ENCODE measurements at places on chromosomes 7 and 10.
A peak's percentile ranks its signal among the peaks of the same experiment; 100 is the strongest.

- peak; percentile 21 for DNase-seq
Observed at GRCh38 chr7:42272793-42273665, 36.0 kb upstream of the GLI3 start.

- DNase-seq = peak; percentile 13
Observed at GRCh38 chr10:121616291-121616690, 18.0 kb upstream of the FGFR2 start.

DNA sequence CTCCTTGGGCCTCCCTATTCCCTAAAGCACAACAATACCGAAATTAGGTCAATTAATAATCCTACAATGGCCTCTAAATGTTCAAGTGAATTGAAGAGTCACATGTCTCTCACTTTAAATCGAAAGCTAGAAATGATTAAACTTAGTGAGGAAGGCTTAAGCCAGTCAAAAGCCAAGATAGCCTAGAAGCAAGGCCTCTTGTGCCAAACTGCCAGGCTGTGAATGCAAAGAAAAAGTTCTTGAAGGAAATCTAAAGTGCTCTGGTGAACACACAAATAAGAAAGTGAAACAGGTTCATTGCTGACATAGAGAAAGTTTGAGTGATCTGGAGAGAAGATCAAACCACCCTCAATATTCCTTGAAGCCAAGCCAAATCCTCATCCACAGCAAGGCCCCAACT, 57.2 kb downstream of the SLC29A4 start:
- no peak for DNase-seq

- no peak for DNase-seq
Observed at GRCh38 chr10:124725791-124726190, 18.4 kb downstream of the FAM53B start.

DNA sequence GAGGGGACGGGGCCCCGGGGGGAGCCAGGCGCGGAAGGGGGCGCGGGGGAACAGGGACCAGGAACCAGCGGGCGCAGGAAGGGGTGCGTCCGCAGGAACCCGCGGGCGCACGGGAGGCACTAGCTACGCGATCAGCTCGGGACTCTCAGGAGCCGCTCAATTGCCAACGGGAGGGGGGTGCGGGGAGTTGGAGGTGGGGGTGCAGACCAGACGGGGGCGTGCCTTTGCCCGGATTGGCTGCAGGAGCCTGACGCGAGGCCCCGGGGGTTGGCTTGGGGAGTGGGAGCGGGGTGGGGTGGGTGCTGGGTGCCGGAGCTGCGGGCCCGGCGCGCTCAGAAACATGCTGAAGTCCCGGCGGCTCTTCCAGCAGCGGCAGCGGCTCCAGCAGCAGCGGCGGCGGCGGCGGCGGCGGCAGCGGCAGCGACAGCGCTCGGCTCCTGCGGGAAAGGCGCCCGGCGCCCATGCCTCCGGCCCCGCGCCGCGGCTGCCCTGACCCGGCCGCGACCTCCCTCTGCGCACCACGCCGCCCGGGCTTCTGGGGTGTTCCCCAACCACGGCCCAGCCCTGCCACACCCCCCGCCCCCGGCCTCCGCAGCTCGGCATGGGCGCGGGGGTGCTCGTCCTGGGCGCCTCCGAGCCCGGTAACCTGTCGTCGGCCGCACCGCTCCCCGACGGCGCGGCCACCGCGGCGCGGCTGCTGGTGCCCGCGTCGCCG, at the start of gene ADRB1:
TSS of gene ADRB1 (plus strand) at position 335 of the 715 bp plus-strand sequence. CDS start at position 602, 267 bp downstream.
- peak; percentile 93 for DNase-seq

- DNase-seq = no peak
Observed at GRCh38 chr10:128854963-128855362, 612.1 kb upstream of the MGMT start.

- DNase-seq = no peak
Observed at GRCh38 chr7:124456286-124456685, 309.3 kb downstream of the GPR37 start.

- no peak for DNase-seq
Observed at GRCh38 chr7:83739527-83739926, 90.6 kb upstream of the SEMA3E start.

DNA sequence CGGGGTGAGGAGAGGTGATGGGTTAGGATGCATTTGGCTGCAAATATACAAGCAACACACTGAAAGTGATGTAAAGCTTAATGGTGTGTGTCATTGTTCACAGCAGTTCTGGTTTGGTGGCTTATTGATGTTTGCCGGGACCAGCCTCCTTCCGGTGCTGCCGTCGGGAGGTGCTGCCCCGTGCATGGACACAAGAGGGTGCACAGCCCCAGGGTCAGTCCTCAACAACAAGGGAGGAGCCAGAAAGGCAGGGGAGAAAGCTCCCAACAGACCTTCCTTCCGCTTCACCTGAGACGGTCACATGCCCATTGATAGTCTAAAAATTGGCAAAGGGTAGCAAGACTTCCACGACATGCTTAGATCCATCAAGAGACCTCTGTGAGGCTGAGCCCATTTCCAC, 9.5 kb downstream of the RNF32 start:
- peak; percentile 70 for DNase-seq

- no peak for DNase-seq
Observed at GRCh38 chr7:112821345-112821744, 31.2 kb upstream of the TMEM168 start.

GRCh38 chr7:159007364-159007995, 137.2 kb downstream of the VIPR2 start:
- no peak for DNase-seq

DNA sequence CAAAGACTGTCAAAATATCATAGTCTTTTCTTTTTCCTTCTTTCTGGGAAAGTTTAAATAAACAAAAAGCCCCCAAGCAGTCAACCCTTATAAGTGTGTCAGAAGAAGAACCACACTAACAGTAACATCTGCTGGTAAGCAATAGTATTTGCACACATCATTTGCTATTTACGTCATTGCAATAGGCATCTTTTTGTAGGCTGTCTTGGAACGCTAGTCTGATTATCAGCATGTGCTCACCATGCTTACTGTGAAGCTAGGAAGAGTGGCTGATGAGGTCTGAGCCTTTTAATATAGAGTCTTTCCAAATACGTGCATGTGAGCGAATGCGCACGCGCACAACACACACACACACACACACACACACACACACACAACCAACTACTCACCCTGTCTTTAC, 599.0 kb upstream of the TPK1 start:
- DNase-seq = no peak
